MM.1S (cell line): ENCODE measurements at places on chromosomes 6 and 20.

GRCh38 chr6:154257067-154257466 is 99.5 kb downstream of the IPCEF1 start:
- no peak for DNase-seq

- DNase-seq = peak; percentile 79
These were observed 33.2 kb upstream of the NCOA3 start for GRCh38 chr20:47468290-47469050.

DNA sequence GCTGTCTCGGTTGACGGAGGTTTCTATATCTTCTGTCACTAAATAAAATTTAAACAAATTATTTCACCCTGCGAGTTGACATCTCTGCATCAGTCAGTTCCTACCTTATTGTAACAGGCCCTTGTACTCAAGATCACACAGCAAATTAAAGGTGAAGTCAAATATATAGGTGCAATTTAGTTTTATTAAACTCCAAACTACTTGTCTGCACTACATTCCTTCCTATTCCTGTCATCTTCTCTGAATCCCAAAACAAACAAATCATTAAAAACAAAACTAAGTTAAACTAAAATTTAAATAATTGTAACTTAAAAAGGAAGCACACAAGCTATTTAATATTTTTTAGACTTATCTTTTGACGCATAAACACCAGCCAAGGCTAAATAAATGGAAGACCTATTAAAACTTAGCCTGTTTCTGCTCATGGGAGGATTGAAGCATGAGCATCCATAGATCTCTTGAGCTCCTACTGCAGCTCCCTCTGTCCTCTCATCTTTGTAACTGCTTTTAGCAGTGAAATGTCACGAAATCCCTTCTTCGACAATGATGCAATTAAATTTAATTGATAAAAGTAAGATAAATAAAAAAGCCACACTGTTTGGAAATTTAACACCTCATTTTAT is 1152.3 kb upstream of the GJE1 start:
- DNase-seq = no peak

GRCh38 chr6:157761926-157762325 is 61.1 kb upstream of the SNX9 start:
- DNase-seq = no peak

GRCh38 chr20:61737812-61738443 is 327.8 kb downstream of the TAF4 start:
- DNase-seq = no peak
